ENCODE measurements at places on chromosomes 5 and 9.
A peak's percentile ranks its signal among the peaks of the same experiment; 100 is the strongest.

- no peak for DNase-seq
Observed at GRCh38 chr5:125659316-125660023, 763.7 kb upstream of the GRAMD2B start.

- DNase-seq = no peak
Observed at GRCh38 chr9:75593920-75594319, 296.6 kb upstream of the PCSK5 start.

GRCh38 chr5:118042076-118042475 lies 946.3 kb downstream of the DTWD2 start:
- DNase-seq = no peak

GRCh38 chr5:18299166-18299565 lies 664.9 kb downstream of the TAF11L14 start:
- DNase-seq = no peak

DNA sequence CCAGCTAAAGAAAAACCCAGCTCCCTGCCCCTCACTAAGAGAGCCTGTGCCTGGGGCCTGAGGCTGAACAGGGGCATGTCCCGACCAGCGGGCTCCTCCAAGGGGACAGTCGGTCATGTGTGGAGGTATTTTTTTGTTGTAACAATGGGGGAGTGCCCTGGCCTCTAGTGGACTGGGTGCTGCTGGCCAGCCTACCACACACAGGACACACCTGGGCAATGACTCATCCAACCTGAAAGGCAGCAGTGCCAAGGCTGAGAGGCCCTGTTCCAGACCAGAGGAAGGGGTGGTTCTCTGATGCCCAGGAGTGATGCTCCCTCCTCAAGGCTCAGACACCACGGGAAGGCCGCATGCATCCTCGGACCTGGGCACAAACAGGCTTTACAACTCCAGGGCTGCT lies 181.5 kb downstream of the OLFM1 start:
- no peak for DNase-seq

DNA sequence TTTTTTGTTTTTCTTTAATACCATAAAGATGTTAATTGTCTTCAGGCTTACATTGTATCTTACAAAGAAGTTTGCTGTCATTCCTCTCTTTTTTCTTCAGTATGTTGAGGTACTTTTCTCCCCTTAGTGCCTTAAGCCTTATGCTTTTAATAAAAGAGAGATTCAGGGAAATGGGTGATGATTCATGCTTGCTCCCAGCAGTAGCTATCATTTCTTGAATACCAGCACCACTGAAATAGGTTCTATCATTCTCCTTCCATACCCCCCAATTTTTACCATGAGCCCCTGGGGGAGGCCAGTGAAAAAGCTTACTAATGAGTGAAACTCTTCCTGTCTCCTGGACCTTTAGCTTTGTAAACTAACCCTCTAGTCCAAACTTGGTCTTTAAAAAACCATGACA lies 165.0 kb downstream of the FBXL7 start:
- no peak for DNase-seq

DNA sequence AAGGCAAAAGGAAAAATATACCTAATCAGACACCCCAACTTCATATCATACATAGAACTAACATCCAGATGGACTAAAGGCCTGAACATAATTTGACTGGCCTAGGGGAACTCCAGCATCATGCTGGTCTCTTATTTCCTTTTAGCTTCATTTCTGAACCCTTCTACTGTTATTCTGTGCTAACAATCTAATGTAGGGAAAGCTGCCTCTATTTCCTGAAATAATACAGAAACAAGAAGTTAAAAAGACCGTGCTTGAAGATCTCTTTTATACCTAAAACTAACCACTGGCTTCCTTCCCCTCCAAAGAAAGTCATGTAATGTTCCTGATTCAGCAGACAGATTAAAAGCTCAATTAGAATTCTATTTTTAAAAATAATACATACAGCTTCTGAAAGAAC lies 36.7 kb downstream of the LPAR1 start:
- DNase-seq = no peak

DNA sequence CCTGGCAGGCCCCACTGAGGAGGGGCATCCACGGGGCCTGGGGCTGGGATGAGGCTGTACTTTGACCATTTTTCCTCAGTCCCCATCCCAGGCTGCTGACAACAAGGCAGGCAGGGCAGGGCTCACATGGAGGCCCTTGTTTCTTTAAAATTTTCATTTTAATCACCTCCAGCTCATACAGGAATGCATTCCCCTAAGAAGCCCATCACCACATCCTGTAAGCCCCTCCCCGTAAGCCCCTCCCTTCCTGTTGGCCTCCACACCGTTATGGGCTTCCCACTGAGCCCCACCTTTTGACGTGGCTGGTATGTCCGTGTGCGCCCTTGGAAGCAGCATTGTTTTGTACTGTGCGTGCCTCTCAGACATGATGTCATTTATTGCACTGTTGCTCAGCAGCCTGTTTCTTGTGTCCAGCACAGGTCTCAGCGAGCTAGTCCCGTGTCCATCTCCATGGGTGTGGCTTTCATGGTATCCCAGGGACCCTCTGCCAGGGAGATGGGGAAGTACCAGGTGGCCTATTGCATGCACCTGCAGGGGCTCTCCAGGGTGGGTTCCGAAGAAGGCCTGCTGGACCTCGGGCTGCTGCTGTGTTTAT lies 22.4 kb downstream of the PHF2 start:
- no peak for DNase-seq

GRCh38 chr5:73450672-73451223 lies 2.2 kb upstream of the FOXD1 start:
- no peak for DNase-seq

DNA sequence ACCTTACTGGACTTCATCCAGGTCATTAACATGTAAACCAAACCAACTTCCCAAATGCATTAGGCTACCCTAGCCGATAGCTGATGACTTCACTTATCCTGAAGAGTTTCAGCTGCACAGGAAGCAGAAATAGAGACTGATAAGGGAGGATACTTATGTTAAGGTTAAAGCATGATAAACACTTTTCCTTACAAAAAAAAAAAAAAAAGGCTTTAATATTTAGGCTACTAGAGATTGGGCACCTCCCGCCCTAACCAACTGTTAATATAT lies 1.6 kb upstream of the MEF2C start:
- DNase-seq = no peak

DNA sequence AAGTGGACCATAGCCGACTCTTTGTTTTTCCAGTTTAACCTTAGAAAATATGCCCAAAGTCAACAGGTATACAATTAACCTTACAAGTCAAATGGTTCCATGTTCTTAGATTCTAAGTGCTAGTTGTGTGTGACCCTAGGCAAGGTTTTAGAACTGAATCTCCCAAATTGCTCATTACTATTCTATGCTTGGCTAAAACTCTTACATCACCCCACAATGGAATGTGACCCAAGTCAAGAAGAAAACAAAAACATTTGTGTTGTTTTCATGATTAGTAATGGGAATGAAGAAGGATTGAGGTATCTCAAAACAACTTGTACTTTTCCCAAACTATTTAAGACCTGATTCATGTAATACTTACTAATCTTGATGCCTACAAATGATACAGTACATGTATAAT lies 159.2 kb downstream of the ARRDC3 start:
- no peak for DNase-seq

DNA sequence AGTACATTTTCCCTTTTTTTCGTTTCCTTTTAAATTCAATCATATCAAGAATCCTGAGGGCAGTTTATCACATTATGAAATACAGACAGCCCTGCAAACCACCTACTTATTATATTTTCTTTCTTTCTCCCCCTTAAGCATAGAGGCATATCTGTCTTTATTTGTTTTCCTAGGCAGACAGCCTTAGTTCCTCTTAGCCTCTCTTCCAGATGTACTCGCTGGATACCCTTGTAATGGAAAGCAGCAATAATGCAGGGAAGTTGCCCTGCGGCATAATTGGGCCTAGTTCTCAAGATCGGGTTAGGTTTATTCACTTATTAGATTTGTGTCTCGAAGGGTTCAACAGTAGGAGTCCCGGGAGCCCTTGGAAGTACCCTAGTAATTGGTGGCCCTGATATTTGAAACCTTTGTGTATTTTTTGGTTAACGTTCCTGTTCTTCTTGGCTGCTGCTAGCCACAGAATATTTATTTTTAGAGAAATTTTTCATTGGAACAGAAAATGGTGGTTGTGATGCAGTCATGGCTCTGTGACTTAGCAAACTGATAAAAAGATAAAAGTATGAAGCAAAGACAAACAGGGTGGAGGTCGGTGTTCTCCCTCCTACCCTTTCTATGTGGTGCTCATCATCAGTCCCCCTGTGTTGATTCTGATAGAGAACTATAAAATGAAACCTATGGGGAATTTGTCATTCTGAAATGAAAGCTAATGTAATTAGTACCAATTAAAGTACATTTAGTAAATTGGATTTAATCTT lies 6.4 kb downstream of the TLE4 start:
- DNase-seq = no peak

DNA sequence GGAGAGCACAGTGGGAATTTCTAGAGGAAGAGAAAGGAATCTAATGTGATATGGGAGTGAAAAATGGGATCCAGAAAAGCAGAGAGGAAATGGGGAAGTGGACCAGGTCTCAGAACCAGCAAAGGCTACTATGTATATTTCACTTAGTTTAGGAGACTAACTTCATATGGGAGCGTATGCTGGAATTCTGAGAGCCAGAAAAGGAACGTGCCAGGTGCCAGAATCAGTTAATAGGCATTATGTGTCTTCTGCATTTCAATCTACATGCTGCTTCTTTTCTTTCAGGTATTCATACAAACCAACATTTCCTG lies 28.5 kb upstream of the IFNA14 start:
- DNase-seq = no peak

GRCh38 chr9:116267021-116267420 lies 113.4 kb downstream of the PAPPA start:
- DNase-seq = no peak

GRCh38 chr9:18542837-18543405 lies 69.0 kb downstream of the ADAMTSL1 start:
- DNase-seq = no peak

DNA sequence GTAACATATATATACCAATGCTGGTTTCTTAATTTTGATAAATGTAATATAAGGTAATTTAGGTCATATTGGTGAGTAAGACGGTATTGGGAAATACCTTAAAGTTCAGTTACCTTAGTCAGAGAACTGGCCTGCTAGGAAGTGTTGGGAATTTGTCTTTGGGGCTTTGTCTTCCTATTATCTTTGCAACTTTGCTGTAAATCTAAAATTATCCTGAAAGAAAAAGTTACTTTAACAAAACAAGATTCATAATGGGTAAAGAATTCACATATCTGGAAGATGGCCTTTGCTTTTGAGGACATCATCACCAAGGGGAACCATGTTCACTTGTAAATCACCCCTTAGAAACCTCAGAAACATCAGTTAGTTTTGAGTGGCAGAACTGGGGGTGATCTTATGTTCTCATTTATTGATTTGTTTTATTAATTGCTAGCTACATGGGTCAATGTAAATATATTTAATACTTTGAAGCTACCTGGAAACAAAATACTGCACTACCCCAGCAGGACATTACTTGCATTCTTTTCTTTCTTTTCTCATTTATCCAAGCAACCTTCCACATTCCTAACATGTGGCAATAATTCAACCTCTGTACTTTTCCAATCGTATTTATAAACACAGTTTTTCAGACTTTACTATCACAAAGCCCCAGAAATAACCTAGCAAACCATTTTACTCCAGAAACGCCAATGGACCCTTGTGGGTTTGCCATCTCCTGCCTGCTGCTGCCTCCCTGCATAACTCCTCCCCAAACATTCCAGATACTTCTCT lies 41.4 kb downstream of the GLIS3 start:
- no peak for DNase-seq

DNA sequence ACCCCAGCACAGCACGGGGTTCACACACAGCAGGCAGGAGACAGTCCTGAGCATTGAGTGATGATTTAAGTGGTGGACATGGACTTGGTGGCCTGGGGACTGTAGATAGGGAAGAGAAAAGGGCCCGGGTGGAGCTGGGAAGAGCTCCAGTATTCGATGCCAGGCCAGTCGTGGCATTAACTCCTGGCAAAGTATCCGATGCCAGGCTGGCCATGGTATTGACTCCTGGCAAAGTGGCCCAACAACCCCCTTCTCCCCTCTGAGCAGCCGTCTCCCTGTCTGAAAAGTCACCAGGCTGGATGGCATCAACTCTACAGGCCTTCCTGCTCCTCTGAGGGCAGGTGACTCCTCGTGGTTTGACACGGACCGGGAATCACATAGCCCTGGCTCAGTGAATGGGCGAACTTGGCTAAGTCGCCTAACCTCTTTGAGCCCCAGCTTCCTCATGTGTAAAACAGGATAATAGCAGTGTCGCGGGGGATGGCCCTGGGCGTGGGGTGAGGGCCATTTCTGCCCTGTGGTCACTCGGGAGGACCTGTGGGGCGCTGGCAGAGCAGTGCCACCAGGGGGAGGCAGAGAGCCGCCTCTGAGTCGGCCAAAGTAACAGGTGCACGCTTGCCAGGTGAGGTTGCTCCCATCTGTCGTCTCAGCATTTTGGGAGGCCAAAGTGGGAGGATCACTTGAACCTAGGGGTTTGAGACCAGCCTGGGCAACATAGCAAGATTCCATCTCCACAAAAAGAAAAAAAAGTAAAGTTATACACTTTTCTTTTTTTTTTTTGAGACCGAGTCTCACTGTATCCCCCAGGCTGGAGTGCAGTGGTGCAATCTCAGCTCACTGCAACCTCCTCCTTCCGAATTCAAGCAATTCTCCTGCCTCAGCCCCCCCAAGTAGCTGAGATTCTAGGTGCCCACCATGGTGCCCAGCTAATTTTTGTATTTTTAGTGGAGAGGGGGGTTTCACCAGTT lies 5.7 kb upstream of the SEC16A start:
- peak; percentile 70 for DNase-seq

DNA sequence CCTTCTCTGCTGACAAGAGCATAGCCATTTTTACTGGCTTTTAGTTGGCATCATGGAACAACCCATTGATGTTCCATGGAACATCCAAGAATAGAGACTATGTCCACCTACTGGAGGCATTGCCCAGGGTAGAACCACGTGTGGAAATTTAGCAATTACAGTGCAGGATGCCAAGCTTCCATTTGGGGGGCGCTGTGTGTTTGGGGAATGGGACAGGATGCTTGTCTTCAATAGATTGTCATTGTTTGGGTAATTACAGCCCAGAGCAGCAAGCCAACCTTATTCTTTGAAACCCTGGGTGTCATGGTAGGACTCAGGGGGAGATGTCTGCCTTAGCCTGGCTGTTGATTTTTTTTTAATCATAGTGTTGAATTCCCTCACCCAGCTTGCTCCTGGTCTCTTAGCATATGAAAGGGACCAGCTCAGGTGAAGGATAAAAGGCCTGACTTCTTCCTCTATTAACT lies 171.1 kb downstream of the DOCK2 start:
- no peak for DNase-seq

All from CD4-positive, alpha-beta T cell treated with Interleukin-6 at 100 ng/mL for 8 hours (primary cell).